Activated T-cell treated with anti-CD3 and anti-CD28 coated beads, Interleukin-2, amount 50 U/mL, for 72 hours (primary cell): ENCODE measurements at places on chromosomes 2 and 18.
A peak's percentile ranks its signal among the peaks of the same experiment; 100 is the strongest.

DNA sequence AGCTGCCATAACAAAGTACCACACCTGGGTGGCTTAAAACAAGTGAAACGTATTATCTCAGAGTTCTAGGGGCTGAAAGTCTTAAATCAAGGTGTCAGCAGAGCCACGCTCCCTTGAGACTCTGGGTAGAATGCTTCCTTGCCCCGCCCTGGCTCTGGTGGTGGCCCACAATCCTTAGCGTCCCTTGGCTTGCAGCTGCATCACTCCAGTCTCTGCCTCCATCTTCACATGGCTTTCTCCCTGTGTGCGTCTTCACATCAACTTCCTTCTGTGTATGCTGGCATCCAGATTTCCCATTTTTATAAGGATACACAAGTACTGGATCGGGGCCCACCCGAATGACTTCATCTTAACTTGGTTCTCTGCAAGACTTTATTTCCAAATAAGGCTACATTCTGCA, 62.5 kb downstream of the MRO start:
- H3K4me3 ChIP-seq, result no peak overlapping the region
- H3K36me3 ChIP-seq, result no peaks in the 10 kb centered on the region
- H3K27me3 ChIP-seq, result peaks cover 10% of the 10 kb centered on the region
- DNase-seq, result no peak

DNA sequence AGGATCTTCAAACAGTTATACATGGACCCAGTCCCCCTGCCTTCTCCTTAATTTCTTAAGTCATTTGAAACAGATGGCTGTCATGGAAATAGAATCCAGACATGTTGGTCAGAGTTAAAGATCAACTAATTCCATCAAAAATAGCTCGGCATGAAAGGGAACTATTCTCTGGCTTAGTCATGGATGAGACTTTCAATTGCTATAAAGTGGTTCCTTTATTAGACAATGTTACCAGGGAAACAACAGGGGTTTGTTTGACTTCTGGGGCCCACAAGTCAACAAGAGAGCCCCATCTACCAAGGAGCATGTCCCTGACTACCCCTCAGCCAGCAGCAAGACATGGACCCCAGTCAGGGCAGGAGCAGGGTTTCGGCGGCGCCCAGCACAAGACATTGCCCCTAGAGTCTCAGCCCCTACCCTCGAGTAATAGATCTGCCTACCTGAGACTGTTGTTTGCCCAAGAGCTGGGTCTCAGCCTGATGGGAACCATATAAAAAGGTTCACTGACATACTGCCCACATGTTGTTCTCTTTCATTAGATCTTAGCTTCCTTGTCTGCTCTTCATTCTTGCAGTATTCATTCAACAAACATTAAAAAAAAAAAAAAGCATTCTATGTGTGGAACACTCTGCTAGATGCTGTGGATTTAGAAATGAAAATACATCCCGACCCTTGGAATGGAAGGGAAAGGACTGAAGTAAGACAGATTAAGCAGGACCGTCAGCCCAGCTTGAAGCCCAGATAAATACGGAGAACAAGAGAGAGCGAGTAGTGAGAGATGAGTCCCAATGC, 4.6 kb downstream of the TTR start:
- H3K36me3 ChIP-seq, result no peaks in the 10 kb centered on the region
- no peaks in the 10 kb centered on the region for H3K4me1 ChIP-seq
- no peak for DNase-seq
- H3K27me3 ChIP-seq, result no peaks in the 10 kb centered on the region
- no peak overlapping the region for H3K4me3 ChIP-seq

GRCh38 chr18:10266334-10266590, 188.2 kb upstream of the APCDD1 start:
- DNase-seq, result no peak
- H3K4me3 ChIP-seq, result no peak overlapping the region
- no peaks in the 10 kb centered on the region for H3K36me3 ChIP-seq

DNA sequence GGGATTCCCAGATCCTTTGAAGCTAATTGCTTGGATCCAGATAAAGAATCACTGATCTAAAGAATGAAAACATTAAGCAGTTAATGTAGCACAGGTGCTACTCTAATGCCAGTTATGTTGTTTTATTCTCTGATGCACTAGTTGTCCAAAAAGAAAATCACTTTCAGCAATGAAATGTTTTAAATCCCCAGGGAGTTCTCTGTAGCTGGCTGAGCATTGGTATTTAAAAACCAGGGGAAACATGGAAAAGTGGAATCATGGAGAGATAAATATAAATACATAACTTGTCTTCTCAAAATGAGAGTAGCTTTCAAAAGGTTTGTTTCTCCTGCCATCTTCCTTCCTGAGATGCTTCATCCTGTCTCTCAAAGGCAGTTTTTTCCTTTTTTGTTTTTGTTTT, 37.7 kb downstream of the CD302 start:
- DNase-seq, result no peak
- H3K27me3 ChIP-seq, result no peaks in the 10 kb centered on the region
- H3K27ac ChIP-seq, result peak overlapping the region; percentile 97
- H3K36me3 ChIP-seq, result peaks cover 6% of the 10 kb centered on the region
- no peak overlapping the region for H3K4me3 ChIP-seq

DNA sequence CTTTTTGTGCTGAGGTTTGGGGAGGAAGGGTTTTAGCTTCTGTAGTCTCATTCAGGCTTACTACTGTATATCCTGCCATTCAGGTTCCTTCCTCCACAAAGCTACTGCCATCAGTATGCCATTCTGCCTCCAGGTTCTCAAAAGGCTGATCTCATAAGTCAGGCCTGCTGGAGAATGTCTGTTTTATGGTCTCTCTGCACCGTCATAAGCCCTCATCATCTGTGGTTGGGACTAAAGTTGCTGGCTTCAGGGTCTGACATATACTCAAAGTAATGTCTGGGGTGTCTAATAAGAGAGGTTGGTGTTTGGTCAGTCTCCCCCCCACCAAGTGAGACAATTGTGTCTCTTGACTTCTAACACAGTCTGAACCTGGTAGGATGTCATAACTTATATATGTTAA, 36.2 kb upstream of the CCBE1 start:
- H3K4me3 ChIP-seq, result no peak overlapping the region
- H3K27ac ChIP-seq, result no peak overlapping the region
- no peaks in the 10 kb centered on the region for H3K36me3 ChIP-seq
- DNase-seq, result no peak

DNA sequence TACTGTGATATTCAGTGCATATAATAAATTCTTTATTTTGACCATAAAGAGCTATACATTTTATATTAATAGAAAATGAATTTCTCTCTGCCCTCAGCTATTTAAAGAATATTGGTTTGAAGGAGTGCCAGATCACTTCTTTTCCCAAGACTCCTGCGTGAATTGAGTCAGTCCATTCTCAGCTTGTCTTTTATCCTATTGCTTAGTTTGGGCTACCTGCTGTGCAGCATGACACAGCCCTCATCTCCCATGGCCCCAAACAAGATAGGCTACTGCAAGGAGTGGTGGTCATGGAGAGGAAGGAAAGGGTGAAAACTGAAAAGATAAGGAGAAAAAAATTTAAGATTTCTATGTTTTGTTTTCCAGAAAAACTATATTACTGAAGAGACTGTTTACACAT, 10.1 kb upstream of the FBXO11 start:
- H3K27me3 ChIP-seq, result no peaks in the 10 kb centered on the region
- no peaks in the 10 kb centered on the region for H3K4me1 ChIP-seq
- H3K27ac ChIP-seq, result no peak overlapping the region
- no peak for DNase-seq
- H3K4me3 ChIP-seq, result no peak overlapping the region

- peak overlapping the region; percentile 80 for H3K4me3 ChIP-seq
- H3K36me3 ChIP-seq, result no peaks in the 10 kb centered on the region
- H3K27ac ChIP-seq, result no peak overlapping the region
- DNase-seq, result peak; percentile 53
These were observed 7.6 kb upstream of the TNS1 start for GRCh38 chr2:218010140-218010983.

- no peaks in the 10 kb centered on the region for H3K36me3 ChIP-seq
- H3K27ac ChIP-seq, result no peak overlapping the region
These were observed 4.7 kb upstream of the ITSN2 start for GRCh38 chr2:24365051-24365450.

DNA sequence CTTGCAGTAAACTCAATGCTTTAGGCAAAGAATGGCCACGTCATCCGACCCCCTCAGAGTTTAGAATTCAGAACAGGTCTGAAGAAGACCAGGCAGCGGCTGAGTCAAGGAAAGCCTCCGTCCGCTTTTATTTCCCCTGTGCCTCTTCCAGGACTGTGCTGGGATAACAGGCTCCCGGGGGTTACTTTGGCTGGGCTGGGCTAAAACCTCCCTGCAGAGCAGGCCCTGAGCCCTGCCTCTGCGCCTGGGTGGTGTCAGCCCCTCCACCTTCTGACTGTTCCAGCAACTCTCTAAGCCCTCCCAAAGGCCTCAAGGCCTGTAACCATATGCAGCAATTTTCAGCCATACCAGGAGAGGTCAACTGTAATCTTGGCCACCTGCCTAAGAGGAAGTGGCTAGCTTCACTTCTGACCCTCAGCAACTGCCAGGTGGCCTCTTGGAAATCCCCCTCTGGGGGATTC, 166.5 kb downstream of the RPIA start:
- H3K4me1 ChIP-seq, result peaks cover 6% of the 10 kb centered on the region
- DNase-seq, result no peak
- H3K27me3 ChIP-seq, result peaks cover 20% of the 10 kb centered on the region
- H3K27ac ChIP-seq, result no peak overlapping the region

DNA sequence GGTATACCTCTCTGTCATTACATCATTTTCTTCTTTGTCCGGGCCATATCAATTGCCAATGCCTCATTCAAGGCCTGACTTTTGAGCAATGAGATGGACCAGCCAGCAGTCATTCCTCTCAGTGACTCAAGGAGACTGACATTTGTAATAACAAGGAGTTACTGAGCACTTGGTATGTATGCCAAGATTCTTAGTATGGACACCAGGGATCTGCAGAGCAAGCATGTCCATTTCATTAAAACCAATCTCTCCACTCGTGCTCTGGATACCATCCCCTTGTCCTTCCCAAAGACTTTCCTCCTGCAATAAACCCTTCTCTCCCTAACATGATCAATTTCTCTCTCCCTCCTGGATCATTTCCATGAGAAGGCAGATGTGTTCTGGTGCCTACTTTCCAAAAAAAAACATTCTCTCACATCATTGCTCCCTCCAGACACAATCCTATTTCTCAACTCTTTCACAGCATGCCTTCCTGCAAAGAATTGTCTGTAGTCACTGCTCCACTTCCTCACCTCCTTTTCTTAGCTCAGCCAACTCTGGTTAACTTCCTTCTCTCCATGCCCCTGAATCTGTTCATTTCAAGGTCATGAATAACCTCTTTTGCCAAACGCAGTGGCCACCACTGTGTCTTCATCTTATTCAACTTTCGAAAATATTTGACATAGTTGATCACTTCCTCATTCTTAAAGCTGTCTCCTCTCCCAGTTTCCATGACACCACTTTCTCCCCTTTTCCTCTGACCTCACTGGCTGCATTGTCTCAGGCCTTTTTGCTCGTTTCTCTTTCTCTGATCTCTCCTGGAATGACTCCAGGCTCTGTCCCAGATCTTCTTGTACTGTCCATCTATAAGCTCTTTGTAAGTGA, 102.8 kb upstream of the CYP1B1 start:
- DNase-seq, result no peak
- no peaks in the 10 kb centered on the region for H3K4me1 ChIP-seq
- H3K27me3 ChIP-seq, result peaks cover 24% of the 10 kb centered on the region
- H3K36me3 ChIP-seq, result no peaks in the 10 kb centered on the region

DNA sequence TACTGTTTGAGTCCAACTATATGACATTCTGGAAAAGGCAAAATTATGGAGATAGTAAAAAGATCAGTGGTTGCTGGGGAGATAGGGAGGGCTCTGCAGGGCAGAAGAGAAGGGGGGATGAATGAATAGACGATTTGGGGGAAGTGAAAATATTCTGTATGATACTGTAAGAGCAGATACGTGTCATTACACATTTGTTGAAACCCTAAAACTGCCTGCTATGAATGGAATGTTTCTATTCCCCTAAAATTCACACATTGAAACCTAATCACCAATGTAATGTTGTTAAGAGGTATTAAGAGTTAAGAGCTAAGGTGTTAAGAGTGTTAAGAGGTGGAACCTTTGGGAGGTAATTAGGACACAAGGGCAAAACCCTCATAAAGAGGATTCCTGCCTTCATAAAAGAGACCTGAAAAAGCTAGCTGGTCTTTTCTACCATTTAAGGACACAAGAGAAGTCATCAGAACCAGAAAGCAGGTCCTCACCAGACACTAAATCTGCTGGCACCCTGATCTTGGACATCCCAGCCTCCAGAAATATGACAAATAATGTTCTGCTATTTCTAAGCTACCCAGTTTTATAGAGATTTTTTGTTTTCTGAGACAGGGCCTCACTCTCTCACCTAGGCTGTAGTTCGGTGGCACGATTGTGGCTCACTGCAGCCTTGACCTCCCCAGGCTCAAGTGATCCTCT, 76.2 kb downstream of the ATAD2B start:
- H3K4me3 ChIP-seq, result no peak overlapping the region
- no peaks in the 10 kb centered on the region for H3K27me3 ChIP-seq
- DNase-seq, result no peak
- no peak overlapping the region for H3K27ac ChIP-seq
- H3K4me1 ChIP-seq, result peaks cover 6% of the 10 kb centered on the region
- H3K36me3 ChIP-seq, result no peaks in the 10 kb centered on the region

GRCh38 chr2:16716944-16717343, 51.3 kb upstream of the CYRIA start:
- no peak overlapping the region for H3K27ac ChIP-seq
- H3K4me1 ChIP-seq, result no peaks in the 10 kb centered on the region
- peaks cover 27% of the 10 kb centered on the region for H3K27me3 ChIP-seq
- no peaks in the 10 kb centered on the region for H3K36me3 ChIP-seq

DNA sequence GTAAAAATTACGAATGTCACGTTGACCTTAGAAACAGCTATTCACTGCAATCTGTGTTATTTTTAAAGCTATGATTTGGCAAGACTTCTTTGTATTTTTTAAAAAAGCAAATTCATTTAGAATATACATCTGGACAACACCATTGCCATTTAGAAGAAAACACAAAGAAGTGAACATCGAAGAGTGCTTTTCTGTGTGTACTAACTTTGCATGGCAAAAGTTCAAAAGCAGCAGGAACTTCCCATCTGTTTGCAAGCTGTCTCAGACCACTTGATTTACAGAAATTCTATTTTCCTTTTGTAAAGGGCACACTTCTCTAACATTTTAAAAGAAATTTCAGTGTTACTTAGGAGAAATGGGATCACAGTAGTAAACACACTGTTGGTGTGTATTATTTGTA, 145.9 kb downstream of the CALCRL start:
- H3K4me1 ChIP-seq, result no peaks in the 10 kb centered on the region
- no peaks in the 10 kb centered on the region for H3K36me3 ChIP-seq
- no peaks in the 10 kb centered on the region for H3K27me3 ChIP-seq
- H3K27ac ChIP-seq, result no peak overlapping the region
- no peak for DNase-seq
- H3K4me3 ChIP-seq, result no peak overlapping the region

- H3K36me3 ChIP-seq, result peaks cover 15% of the 10 kb centered on the region
- no peak for DNase-seq
- H3K4me3 ChIP-seq, result peak overlapping the region; percentile 61
These were observed 15.4 kb upstream of the STAT1 start for GRCh38 chr2:191029280-191029950.

DNA sequence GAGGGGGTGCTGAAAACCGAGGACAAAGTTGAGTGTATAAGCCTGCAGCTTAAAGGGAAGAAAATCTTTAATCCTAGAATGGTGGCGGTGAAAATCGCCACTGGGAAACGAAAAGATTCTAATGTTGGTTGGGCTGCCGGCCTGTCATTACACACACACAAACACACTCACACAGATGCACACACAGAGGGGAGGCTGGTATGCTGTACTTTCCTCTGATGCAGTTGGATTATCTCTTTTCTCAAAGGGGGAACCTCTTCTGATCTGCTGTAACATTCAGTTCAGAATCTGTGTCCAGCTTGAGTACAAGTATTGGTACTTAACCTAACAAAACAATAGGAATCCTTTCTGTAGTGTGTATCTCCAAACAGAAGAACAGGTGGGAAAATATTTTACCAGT, 39.0 kb downstream of the ANXA4 start:
- H3K27me3 ChIP-seq, result no peaks in the 10 kb centered on the region
- H3K36me3 ChIP-seq, result peaks cover 2% of the 10 kb centered on the region
- no peak overlapping the region for H3K27ac ChIP-seq
- DNase-seq, result no peak
